Stimulated activated naive B cell treated with anti-CD40 and anti-IgM and Interleukin-4, amounts not matched to agents 10 μg/mL and 1 μg/mL and 100 μg/mL, for 72 hours (primary cell): ENCODE measurements at places on chromosomes 7 and 10.

- no peak for DNase-seq
- H3K4me1 ChIP-seq: no peaks in the 10 kb centered on the region
- no peaks in the 10 kb centered on the region for H3K36me3 ChIP-seq
Observed at GRCh38 chr7:26515314-26515842, 223.7 kb downstream of the SNX10 start.

GRCh38 chr10:88873757-88874156, 6.3 kb upstream of the STAMBPL1 start:
- H3K27me3 ChIP-seq: no peaks in the 10 kb centered on the region
- no peaks in the 10 kb centered on the region for H3K36me3 ChIP-seq
- no peak overlapping the region for H3K4me3 ChIP-seq
- H3K4me1 ChIP-seq: peaks cover 4% of the 10 kb centered on the region

GRCh38 chr10:14648946-14649345, 125.8 kb downstream of the FAM107B start:
- H3K36me3 ChIP-seq: no peaks in the 10 kb centered on the region
- H3K4me3 ChIP-seq: peak overlapping the region; percentile 72
- H3K27ac ChIP-seq: peak overlapping the region; percentile 94
- no peaks in the 10 kb centered on the region for H3K27me3 ChIP-seq
- peaks cover 46% of the 10 kb centered on the region for H3K4me1 ChIP-seq
- no peak for DNase-seq

GRCh38 chr10:120456626-120457430, at the start of gene PLPP4:
PLPP4 (plus strand) TSS chr10:120457227; CDS start chr10:120457306, 79 bp downstream.
- H3K27ac ChIP-seq: peak within 1 kb of the TSS; percentile 76
- H3K36me3 ChIP-seq: no peaks in the 10 kb centered on the region
- H3K4me3 ChIP-seq: peak within 1 kb of the TSS; percentile 58

GRCh38 chr7:22604246-22604645, 104.3 kb upstream of the STEAP1B start:
- no peak for DNase-seq
- H3K4me1 ChIP-seq: peaks cover 31% of the 10 kb centered on the region
- H3K36me3 ChIP-seq: peaks cover 9% of the 10 kb centered on the region
- no peak overlapping the region for H3K27ac ChIP-seq

GRCh38 chr10:94225589-94225988, 137.2 kb downstream of the NOC3L start:
- DNase-seq: no peak
- no peaks in the 10 kb centered on the region for H3K36me3 ChIP-seq
- no peaks in the 10 kb centered on the region for H3K4me1 ChIP-seq
- no peaks in the 10 kb centered on the region for H3K27me3 ChIP-seq
- no peak overlapping the region for H3K4me3 ChIP-seq

DNA sequence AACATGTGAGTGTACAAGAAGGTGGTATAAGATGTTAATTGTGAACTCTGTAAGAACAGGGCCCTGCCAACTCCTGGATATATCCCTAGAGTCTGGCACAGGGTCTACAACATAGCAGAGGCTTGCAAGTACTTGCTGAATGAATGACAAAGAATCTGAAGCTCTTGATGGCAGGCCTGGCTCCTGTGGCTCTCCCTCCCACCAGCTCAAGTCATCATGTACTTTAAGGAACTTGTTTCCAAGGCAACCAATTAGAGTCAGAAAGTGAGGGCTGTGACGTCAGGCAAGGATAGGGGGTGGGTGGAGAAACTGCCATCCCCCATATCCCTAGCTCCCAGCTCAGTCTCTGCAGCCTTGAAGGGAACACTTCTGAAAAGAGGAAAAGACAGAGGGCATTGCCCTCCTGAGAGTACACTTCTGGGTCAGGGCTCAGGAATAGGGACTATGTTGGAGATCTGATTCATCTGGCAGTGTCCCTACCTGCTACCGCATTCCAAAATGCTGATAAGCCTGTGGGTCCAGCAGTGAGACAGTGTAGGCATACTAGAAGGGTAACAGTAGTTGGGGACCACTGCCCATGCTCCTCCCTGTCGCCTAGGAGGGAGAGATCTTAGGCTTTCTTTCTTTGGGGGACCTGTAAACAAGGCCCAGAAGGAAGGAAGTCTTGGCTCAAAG, 34.6 kb upstream of the BTRC start:
- H3K4me1 ChIP-seq: no peaks in the 10 kb centered on the region
- no peak for DNase-seq
- H3K27me3 ChIP-seq: peaks cover 25% of the 10 kb centered on the region
- H3K36me3 ChIP-seq: no peaks in the 10 kb centered on the region
- no peak overlapping the region for H3K4me3 ChIP-seq
- H3K27ac ChIP-seq: no peak overlapping the region

- no peaks in the 10 kb centered on the region for H3K4me1 ChIP-seq
- no peak for DNase-seq
- H3K27ac ChIP-seq: no peak overlapping the region
- H3K27me3 ChIP-seq: no peaks in the 10 kb centered on the region
- no peak overlapping the region for H3K4me3 ChIP-seq
Observed at GRCh38 chr7:88092676-88092999, 127.2 kb downstream of the SRI start.

GRCh38 chr7:41222746-41223145, 480.1 kb downstream of the INHBA start:
- no peaks in the 10 kb centered on the region for H3K36me3 ChIP-seq
- H3K27ac ChIP-seq: no peak overlapping the region
- peaks cover 12% of the 10 kb centered on the region for H3K27me3 ChIP-seq
- no peak overlapping the region for H3K4me3 ChIP-seq
- DNase-seq: no peak

- H3K27ac ChIP-seq: no peak overlapping the region
- peaks cover 13% of the 10 kb centered on the region for H3K4me1 ChIP-seq
- no peak overlapping the region for H3K4me3 ChIP-seq
- DNase-seq: no peak
- H3K36me3 ChIP-seq: peaks cover 15% of the 10 kb centered on the region
Observed at GRCh38 chr7:91083855-91084644, 180.2 kb upstream of the FZD1 start.

DNA sequence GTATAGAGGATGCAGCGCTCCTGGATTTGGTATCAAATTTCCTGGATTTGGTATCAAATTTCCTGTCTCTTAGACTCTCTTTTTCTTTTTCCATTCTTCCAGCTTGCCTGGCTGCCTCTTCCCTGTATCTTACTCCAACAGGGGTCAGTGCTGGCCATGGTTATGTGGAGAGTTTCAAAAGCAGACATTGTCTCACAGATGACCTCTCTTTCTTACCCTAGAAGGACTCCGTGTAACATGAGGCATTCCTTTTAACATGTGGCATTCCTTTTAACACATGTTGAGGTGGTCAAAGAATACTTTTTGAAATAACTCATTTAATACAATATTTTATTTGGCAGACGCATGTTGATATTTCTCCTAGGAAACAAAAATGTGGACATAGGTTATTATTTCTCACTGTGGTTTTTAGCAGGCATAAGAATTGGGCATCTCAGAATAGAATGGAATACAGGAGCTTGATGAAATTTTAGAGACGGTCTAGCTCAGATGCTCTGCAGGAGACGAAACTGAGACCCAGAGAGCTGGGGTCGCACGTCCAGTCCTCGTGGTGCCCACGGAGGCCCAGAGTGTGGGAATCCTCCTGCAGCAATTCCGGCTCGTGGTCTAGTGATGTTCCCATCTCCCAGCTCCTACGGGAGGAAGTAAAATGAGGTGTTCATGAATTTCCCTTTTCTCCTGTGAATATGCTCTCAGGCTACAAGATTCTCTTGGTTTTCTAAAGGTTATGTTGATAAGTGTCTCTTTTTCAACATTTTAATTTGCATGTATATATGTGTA, 59.6 kb upstream of the PITRM1 start:
- H3K36me3 ChIP-seq: no peaks in the 10 kb centered on the region
- DNase-seq: no peak
- no peak overlapping the region for H3K27ac ChIP-seq
- H3K4me1 ChIP-seq: peaks cover 6% of the 10 kb centered on the region
- peaks cover 15% of the 10 kb centered on the region for H3K27me3 ChIP-seq

DNA sequence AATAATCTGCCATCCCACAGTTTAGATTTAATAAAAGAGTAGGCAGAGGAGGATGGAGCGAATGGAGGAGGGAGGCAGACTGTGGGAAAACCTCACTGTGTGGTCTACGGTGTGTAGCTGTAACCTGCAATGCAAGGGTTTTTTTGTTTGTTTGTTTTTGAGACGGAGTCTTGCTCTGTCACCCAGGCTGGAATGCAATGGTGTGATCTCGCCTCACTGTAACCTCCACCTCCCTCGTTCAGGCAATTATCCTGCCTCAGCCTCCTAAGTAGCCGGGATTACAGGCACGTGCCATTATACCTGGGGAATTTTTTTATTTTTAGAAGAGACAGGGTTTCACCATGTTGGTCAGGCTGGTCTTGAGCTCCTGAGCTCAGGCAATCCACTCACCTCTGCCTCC, 184.6 kb upstream of the PLXNA4 start:
- no peak overlapping the region for H3K27ac ChIP-seq
- no peaks in the 10 kb centered on the region for H3K27me3 ChIP-seq
- no peak for DNase-seq
- no peaks in the 10 kb centered on the region for H3K4me1 ChIP-seq

DNA sequence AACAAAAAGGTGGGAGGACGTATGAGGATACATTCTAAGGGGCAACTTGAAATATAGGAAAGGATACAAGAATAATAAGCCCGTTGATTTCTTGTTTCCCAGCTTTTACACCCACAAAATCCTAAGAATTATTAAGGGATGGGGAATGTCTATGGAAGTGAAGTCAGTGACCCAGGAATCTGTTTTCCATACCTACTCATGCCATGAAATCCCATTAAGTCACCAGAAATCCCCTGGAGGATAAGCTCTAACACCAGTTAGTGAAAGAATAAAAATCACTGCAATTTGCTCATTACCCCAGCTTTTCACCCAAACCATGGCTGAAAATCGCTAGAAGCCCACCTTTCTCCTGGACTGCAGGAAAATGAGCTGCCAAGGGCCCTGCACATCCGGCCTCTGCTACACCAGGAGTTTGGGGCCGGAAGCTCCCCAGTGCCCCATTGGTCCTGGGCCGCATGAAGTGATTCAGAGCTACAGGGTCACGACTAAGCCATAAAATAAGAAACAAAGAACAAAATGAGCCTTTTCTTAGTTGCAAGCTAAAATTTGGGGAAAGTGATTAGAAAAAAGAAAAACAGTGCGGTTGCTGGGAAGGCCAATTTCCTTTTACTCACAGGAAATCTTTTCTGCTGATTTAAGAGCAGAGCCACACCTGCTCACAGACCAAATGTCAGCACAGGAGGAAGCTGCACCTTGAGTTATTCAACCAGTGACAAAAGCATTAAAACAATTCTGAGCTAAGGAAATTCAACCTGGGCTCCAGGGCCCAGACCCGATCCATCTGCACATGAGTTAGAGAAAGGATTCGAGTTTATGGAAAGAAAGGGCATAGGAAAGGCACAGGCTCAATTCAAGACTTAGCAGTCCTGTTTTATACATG, 40.3 kb downstream of the HIPK2 start:
- peak overlapping the region; percentile 71 for H3K27ac ChIP-seq
- peaks cover 46% of the 10 kb centered on the region for H3K4me1 ChIP-seq
- H3K36me3 ChIP-seq: peaks cover 18% of the 10 kb centered on the region
- no peak for DNase-seq

- peaks cover 3% of the 10 kb centered on the region for H3K36me3 ChIP-seq
- no peak for DNase-seq
- H3K27ac ChIP-seq: no peak overlapping the region
- peaks cover 14% of the 10 kb centered on the region for H3K27me3 ChIP-seq
- peaks cover 4% of the 10 kb centered on the region for H3K4me1 ChIP-seq
- H3K4me3 ChIP-seq: no peak overlapping the region
Observed at GRCh38 chr10:24926557-24926956, 25.8 kb downstream of the PRTFDC1 start.

GRCh38 chr10:59078978-59079377, 97.5 kb upstream of the PHYHIPL start:
- no peaks in the 10 kb centered on the region for H3K27me3 ChIP-seq
- H3K27ac ChIP-seq: no peak overlapping the region
- H3K4me3 ChIP-seq: no peak overlapping the region
- no peak for DNase-seq
- no peaks in the 10 kb centered on the region for H3K4me1 ChIP-seq

DNA sequence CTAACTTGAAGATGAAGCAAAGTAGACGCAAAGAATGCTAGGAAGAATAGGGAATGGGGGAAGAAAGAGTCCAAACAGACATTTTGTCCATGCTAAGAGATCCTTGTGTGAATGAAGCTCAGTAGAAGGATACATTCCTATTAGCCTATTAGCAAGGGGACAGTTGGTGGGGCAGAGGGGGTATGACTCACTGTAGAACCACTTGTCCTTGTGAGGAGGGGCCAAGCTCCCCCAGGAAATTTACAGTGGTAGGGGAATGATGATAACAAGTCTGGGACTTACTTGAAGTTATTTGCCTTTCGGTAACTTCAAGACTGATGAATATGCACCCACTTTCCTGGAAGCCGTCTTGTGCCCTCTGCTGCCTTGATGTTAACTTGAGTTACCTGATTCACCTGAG, 17.2 kb upstream of the SYPL1 start:
- H3K27me3 ChIP-seq: no peaks in the 10 kb centered on the region
- H3K27ac ChIP-seq: no peak overlapping the region
- no peak overlapping the region for H3K4me3 ChIP-seq
- H3K36me3 ChIP-seq: no peaks in the 10 kb centered on the region
- H3K4me1 ChIP-seq: peaks cover 7% of the 10 kb centered on the region
